ENCODE measurements at places on chromosomes 5 and 9. TPM values are rescaled to one million over a fixed set of nuclear protein-coding genes. Genes with fewer than 3 reads are reported as not detected.

Gene GDA
- 21.6 TPM for total RNA-seq

Gene BTNL3
- total RNA-seq, result not detected

Gene SLIT3
- total RNA-seq, result 2.0 TPM

Gene HSD17B3
- total RNA-seq, result not detected

Gene SLCO6A1
- total RNA-seq, result 0.41 TPM

Gene FRMD3
- 43.6 TPM for total RNA-seq

- no peak for DNase-seq
These were observed 34.0 kb upstream of the RXRA start for GRCh38 chr9:134291961-134292871.

DNA sequence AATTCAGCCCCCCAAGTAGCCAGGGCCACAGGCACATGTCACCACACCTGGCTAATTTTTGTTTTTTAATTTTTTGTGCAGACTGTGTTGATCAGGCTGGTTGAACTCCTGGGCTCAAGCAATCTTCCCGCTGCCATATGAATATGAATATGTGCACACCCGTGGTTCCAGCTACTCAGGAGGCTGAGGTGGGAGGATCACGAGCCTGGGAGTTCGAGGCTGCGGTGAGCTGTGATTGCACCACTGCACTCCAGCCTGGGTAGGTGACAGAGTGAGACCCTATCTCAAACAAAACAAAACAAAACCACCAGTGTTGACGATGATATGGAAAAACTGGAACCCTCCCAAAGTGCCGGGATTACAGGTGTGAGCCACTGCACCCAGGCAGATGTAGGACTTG is 32.0 kb downstream of the EHMT1 start:
- no peak for DNase-seq

DNA sequence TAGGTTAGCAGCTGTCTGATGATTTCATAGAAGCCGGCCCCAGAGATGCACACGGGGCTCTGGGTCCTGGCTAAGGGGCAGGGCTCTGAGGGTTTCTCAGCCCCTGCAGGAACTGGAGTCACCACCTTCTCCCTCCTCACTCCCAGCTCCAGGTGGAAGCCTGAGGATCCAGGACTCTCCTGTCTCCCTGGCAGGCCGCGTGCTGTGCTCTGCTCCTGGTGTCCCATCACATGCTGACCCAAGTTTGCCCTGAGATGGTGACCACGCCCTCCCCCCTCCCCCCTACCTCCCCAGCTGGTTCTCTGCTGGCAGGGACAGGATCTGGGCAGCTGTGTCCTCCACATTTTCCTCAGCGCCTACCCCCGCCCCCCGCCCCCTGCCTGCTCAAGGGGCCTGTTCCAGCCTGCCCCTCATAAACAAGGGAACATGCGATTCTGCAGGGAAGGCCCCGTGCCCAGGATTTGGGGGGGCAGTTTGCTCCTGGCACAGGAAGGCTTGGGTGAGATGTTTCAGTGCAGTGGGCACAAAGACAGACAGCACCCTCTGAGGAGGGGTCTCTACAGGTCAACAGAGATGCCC is 87.4 kb downstream of the PSD2 start:
- no peak for DNase-seq

All from frontal cortex (tissue), 4 donors.